ENCODE measurements at places on chromosomes 1 and 21. TPM values are rescaled to one million over a fixed set of nuclear protein-coding genes. Genes with fewer than 3 reads are reported as not detected.
A peak's percentile ranks its signal among the peaks of the same experiment; 100 is the strongest.

PRAMEF13 gene
- polyA plus RNA-seq = not detected

DNA sequence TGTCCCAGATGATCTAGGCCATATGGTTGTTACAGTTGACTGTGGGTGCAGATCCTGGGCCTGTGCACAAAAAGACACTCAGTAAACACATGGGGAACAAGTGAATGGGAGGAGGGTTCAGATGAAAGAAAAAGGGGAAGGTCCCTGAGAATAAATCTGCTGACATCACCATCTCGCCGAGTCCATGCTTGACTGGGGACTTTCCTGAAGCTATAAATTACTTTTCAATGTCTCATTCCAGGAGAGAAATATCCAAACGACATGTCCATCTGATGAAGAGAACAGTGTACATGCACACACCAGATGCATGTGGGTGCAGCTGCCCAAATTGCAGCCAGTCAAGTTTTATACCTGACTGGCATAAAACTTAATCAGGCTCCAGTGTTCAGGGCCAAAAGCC lies 109.0 kb downstream of the HIVEP3 start:
- DNase-seq = no peak

DNA sequence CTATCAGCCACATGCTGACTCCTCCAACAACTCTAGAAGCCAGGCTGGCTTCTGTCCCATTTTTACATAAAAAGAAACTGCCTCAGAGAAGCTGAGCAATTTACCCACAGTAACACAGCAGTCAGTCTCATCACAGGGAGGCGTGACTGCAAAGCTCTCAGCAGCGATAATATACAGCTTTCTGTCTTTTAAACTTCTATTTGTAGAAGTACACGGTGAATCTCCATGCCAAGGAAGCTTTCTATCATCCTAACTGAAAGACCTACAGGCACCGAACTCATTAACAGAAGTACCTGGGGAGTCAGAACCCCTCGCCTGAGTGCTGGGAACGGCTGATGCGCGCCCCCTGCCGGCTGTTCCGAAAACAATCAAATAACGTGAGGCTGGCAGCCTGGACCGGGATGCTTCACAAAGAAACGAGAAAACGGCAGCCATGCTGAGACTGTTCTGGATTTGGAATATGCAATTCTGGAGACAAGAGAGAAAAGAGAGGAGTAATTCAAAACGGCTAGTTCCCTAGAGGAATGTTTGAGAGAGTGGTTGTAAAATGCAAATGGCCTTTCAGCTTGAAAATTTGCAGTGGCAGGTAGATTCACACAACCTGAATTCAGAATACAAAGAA lies 43.5 kb upstream of the RAB4A start:
- peak; percentile 85 for DNase-seq

- DNase-seq = no peak
These were observed 42.1 kb downstream of the KIF1B start for GRCh38 chr1:10252508-10252907.

SH2D1B gene
- polyA plus RNA-seq = 0.28 TPM

- DNase-seq = no peak
These were observed 2.2 kb downstream of the KIRREL1 start for GRCh38 chr1:157995583-157996169.

S100A7A gene
- polyA plus RNA-seq = not detected

OLIG2 gene
- polyA plus RNA-seq = not detected

DNA sequence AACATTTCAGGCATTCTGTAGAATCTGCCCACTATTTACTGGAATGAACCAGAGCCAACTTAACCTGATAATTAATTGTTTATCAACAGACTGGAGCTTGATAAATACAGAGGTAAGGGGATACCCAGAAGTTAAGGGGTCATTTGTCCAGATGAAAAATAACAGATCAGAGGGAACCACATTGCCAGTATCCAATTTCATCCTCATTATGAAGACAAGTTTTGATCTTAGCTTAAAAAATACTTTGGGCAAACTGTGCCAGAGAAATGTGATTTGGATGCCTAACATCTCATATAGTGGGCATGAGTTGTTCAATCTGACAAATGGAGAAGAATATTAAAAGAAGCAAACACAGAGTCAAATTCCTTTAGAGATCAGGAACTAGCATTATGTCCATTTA lies 63.7 kb downstream of the IFI44 start:
- DNase-seq = no peak

ANGPTL1 gene
- 5.5 TPM for polyA plus RNA-seq

DNA sequence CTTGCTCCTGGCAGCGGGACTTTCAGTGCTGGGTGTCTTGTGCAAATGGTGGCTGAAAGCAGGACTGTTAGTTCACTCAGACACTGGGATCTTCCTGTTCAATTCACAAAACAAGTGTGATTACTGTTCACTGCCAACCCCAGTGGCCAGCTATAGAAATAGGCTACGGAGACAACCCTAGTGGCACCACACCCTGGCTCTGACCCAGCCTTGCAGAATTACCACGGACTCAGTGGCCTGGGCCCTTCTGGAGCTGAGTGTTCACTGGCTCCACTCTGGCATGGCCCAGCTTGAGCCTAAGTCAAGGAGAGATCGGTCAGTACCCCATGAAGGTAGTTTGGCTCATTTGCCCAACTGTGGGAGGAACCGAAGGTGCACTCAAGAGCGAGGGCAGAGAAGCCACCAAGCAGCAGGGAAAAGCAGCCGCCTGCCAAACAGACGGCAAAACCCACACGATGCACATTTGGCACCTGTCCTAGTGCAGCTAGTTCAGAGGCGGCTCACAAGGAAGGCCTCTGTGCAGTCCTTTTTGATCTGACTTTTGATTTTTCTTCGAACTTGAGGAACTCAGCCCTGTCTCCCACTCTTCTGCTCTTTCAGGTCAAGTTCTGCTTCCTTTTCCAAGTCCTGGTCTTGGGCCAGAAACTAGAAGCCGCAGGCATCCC lies 5.9 kb downstream of the KIAA2013 start:
- no peak for DNase-seq

DNA sequence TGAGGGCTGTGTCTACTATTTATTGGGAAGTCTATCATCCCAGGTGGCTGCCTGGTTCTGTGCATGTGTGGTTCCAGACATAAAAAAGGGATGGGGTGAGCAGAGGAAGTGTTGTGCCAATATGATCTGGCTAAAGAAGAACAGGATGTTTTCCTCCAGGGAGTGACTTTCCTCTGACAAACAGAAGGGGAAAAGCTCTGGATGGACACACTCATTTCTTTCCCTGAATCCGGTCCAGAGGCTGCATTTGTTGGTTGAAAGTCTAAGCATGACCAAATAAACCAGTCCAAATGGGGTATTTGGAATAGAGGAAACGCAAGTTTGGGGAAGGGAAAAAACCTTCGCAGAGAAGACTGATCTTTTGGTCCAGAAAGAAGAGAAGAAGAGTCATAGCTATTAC lies 12.7 kb downstream of the GREM2 start:
- no peak for DNase-seq

GRCh38 chr1:89732206-89732605 lies 88.6 kb upstream of the LRRC8D start:
- no peak for DNase-seq

DNA sequence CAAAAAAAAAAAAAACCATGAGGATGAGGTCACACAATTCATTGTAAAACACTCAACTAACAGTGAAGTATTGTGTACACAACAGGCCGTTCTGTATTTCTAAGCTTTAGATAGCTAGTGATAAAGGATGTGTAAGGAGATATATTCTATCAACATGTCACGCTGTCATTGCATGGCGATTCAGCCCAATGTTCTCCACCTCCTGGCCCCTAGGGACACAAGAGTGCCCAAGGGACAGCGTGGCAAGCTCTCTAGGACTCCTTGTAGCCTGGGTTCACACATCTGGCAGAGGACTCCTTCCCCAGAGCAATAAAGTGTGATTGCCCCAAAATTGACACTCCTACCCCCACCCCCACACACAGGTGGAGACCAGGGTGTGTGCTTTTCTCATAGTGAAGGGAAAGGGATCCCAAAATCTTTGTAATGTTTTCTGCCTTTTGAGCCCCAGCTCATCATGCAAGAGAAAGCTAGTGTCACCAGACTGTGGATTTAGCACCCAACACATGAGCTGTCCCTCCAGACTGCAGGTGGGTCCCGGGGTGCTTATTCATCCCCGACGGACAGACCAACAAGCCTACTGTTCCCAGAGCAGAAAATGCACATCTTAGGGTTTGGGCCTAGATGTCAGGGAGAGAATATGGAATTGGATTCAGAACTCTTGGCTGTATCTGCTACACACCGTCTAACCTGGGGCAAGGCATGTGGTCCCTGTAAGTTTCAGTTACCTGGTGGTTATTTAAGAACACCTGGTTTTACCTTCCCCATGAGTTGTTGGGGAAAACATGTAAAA lies 11.5 kb downstream of the TMPRSS3 start:
- no peak for DNase-seq

GRCh38 chr1:221444346-221444745 lies 297.5 kb downstream of the DUSP10 start:
- DNase-seq = no peak

FAM72B gene
- polyA plus RNA-seq = 0.56 TPM

GRCh38 chr1:207669528-207670009 lies 24.6 kb downstream of the CR1L start:
- no peak for DNase-seq

GRCh38 chr1:161223805-161224694 lies 622 bp upstream of the APOA2 start:
- DNase-seq = peak; percentile 71

DNA sequence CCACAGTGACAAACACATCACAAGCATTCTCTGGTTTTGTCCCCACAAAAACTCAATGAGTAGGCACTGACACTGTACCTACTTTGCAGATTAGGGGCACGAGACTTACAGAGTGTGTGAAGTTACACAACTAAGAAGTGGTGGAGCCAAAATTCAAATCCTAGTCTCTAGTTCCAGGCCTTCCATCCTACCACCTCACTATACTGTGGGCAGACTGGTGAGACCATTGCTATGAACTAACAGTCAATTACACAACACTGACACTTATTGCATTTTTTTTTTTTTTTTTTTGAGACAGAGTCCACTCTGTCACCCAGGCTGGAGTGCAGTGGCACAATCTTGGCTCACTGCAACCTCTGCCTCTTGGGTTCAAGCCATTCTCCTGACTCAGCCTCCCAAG lies 71.4 kb downstream of the KCNN3 start:
- no peak for DNase-seq

GRCh38 chr1:211736351-211736915 lies 61.0 kb upstream of the NEK2 start:
- DNase-seq = no peak

- no peak for DNase-seq
These were observed at the start of gene TFF2 for GRCh38 chr21:42350927-42351426. TFF2 (minus strand) TSS chr21:42350994; CDS start chr21:42350957, 37 bp downstream.

- DNase-seq = no peak
These were observed 265.2 kb downstream of the ADGRL2 start for GRCh38 chr1:82065916-82066315.

DNA sequence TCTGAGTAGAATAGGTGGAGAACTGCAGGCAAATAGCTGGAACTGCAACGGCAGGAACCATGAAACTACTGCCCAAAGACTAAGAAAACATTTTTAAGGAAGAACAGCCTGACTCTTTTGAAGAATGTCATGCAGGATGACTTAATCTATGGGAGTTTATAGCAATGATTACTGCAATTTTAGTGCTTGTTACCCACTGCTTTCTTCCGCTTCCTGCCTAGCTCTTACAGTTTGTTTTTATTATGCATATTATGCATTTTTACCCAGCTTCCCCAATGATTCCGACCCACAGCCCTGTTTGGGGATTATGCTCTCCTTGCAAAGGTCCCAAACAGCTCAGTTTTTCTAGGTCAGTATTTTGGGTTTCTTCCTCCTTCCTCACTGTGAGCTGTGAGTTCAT lies 71.2 kb downstream of the PCNX2 start:
- no peak for DNase-seq

GRCh38 chr1:216183454-216183853 lies 239.8 kb downstream of the USH2A start:
- DNase-seq = no peak

CRNN gene
- 0.22 TPM for polyA plus RNA-seq

Measured in liver (tissue), 10 donors.